ENCODE measurements at places on chromosomes 12 and 14. TPM values are rescaled to one million over a fixed set of nuclear protein-coding genes. Genes with fewer than 3 reads are reported as not detected.

KRT72 gene
- not detected for polyA plus RNA-seq

DNA sequence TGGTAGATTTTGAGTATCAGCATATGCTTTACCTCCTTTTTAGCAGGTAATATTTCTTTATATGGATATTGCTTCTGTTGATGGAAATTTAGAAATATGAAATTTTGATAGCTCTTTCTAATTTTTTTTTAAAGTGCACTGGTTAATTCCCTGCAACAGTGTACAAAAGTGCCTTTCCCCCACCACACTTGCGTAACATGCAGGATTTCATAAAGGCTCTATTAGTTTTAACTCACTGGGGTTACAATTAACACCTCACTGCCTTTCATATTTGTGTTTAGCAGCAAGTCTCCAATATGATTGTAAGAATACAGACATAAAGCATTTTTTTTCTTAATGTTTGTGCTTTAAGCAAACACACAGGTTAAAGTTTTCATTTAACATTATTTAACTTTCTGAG, 25.6 kb downstream of the MNAT1 start:
- DNase-seq = no peak

DNA sequence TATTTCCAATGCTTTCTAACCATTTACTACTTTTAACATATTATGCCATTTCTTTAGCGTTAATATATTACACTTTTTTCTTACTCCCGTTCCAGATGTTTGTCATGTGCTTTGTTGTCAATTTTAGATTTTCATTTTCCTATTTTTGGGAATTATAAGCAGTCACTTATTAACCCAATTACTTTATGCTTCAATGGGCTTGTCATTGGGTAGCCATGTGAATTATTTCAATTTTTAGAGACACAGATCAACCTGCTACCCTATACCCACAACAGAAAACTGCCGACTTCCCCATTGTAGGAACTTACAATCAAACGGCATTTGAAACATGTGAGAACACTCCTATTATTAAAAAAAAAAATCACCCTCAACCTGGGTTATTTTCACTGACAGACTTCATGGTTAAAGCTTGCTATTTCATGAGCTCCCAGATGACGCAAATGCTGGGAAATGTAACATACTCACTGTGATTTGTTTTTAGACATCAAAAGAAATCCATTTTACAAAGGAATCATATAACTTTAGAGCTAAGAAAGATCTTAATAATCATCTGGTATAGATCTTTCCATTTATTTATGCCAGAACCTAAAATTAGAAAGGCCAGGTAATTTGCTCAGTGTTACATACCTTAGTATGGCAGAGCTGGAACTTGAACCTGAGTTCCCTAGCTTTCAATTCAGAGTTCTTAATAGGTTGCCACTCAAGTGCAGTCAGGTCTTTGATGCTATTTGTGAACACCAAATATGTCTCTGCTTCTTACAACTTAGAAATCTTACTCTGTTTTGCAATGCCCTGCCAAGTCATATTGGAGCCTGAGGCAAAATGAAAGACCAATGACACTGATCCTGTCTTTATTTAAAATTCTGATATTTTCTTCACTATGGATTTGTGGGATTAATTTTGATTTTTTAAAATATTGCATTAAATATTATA, 340.4 kb downstream of the RAD51B start:
- no peak for DNase-seq

- DNase-seq = no peak
These were observed 92.4 kb downstream of the RBM19 start for GRCh38 chr12:113873740-113874139.

DNA sequence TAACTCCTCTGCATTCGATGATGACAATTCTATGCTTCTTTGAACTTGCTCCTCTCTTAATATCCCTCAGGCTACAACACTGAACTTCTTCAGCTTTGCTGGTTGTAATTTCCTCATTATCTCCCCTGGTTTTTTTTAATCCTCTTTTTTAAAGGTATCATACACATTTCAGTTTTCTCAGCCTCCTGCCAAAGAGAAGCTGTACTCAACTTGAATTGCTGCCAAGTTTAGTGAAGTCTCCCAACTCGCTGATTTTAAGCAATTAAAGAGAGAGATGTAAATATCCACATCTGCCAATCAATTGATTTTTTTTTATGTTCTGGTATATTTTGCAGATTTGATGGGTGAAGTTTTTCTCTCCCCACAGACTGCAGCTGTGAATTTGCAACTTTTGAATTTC, 817.8 kb downstream of the GALC start:
- DNase-seq = peak; percentile 49

DNA sequence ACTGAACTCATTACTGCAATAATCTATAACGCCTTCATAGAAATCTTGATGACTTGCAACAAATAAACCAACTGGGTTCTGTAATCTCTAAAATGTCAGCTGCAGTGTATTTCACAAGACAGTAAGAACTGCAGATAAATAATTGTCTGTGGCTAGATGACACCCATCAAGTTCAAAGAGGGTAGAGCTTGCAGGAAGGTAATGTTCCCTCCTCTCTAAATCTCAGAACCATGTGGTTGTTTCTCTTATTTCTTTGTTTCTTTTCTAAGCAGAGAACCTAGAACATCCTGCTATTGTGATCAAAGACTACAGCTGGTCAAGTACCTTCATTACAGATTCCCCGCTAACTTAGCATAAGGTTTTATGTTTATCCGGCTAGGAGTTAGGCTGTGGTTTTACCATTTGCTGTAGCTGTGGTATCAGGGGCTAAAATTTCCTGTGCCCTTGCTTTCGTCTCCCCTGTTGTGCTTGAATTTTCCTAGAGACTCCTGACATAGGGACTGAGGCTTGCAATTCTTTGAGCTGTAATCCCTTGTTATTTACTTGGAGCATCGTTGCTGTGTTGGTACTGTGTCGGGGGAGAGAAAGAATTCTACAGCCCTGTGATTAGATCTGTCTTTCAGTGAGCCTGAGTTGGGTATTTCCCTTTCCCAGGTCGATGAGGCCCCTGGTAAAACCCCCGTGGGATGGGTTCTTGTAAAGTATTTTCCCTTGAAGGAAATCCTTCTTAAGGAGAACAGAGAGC, 253.1 kb upstream of the BTG1 start:
- DNase-seq = no peak

- DNase-seq = no peak
These were observed 61.4 kb upstream of the TSPAN8 start for GRCh38 chr12:71219224-71219623.

DNA sequence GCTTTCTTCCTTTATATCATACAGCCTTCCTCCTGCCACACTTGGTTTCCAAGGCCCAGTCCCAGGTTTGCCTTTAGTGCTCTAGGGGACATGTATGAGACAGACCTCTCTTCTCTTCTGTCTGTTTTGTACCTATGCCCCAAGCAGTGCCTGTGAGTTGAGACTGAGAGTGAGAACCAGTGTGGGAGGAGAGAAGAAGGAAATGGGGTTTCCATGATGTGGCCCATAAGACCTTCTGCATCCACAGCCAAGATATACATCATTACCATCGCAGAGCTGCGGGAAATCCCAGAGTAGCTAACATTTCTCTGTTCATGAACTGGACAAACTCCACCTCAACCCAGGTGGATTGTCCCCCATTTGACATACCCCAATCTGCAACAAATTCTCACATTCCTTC, 2.8 kb downstream of the TESPA1 start:
- no peak for DNase-seq

GRCh38 chr14:39762576-39763401, 330.6 kb upstream of the FBXO33 start:
- no peak for DNase-seq

- DNase-seq = peak; percentile 56
These were observed 37.8 kb upstream of the NAA30 start for GRCh38 chr14:57352396-57353170.

GRCh38 chr14:73105050-73105449, 31.3 kb upstream of the PSEN1 start:
- no peak for DNase-seq

- no peak for DNase-seq
These were observed 206.7 kb downstream of the KIF21A start for GRCh38 chr12:39235990-39236767.

DNA sequence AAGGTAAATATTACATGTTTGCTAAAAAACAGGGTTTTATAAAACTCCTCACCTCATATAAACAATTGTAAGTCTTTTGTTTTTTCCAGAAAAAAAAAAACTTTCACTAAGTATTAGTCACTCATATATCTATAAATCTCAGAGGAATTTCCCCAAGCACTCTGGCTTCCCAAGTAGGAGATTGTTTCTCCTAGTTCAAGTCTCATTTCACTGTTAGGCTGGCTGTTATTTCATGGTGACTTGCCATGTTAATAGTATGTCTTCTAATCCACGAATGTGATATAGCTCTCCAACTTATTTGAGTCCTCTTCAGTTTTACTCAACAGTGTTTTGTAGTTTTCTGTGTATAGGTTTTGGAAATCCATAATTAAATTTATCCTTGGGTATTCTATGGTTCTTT, 61.6 kb downstream of the CAPZA3 start:
- no peak for DNase-seq

KLRG1 gene
- 4.1 TPM for polyA plus RNA-seq

DNA sequence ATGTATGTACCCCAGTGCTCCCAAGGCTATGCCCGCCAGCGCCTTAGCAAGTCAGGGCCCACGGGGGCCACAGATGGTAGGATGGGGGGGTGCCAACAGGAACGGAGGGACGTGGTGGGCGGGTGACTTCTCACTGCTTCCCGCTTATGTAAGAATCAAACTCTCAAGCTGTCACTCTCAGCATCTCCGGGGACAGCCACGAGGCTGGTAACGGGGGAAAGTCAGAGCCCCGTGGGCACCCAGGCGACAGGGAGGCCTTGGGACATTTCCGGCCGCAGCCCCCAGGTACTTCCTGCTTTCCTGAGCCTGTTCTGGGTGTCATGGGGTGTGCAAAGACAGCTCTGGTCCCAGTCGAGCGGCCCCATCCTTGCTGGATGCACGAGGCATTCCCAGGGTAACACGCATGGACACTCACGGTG, 59.3 kb downstream of the TESC start:
- no peak for DNase-seq

- DNase-seq = no peak
These were observed at the start of gene IFI27 for GRCh38 chr14:94110552-94111181. TSS of gene IFI27 (plus strand) at chr14:94110736.

DNA sequence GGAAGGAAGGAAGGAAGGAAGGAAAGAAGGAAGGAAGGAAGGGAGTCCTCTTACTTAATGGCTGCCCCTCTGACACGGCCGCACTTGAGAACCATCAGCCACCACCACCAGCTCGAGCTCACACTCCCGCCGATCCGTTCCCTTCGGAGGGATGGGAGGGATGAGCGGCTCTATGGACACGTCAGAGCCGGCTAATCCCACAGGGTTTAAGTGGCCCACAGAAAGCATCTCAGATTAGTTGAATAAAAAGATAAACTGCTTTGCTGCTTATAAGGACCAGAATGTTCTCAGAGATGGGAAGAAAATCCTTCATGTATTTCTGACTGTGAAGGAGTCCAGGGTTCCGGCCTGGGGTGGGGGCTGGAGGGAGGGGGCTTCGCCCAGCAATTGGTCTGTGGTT, 31.1 kb downstream of the PRIMA1 start:
- no peak for DNase-seq

- DNase-seq = no peak
These were observed 2.3 kb upstream of the SMOC1 start for GRCh38 chr14:69876848-69877306.

IL26 gene
- polyA plus RNA-seq = not detected

- peak; percentile 86 for DNase-seq
These were observed 52.0 kb upstream of the RNU6-8 start for GRCh38 chr14:32254952-32255679.

APOF gene
- polyA plus RNA-seq = not detected

FOXA1 gene
- polyA plus RNA-seq = 20.9 TPM

CLEC9A gene
- polyA plus RNA-seq = 0.80 TPM

CCNB1IP1 gene
- 131 TPM for polyA plus RNA-seq

DNA sequence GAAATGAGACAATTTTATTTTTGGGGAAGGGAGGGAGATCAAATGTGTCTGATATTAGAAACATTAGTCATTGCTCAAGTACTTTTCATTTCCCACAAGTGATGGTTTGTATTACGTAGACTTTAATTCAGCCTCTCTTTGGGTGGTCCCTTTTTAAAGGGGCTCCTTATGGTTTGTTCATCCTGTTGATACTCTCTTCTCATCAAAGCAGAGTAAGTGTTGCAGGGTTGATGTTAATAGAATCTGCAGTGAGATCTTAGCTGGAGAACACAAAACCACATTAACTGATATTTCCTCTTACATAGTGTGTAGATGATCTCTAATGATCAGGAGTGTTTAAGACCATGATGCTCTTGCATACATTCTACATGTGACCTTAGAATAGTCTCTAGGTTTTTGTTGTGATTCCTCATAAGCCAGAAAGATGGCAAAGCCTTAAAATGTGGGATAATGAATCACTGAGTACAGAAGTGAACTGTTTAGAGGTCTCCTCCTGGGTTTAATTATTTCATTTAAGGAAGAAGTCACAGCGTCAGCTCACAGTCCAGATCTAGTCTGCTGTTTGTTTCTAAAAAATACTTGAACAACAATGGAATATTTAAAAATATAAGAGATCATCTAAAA, 87.4 kb upstream of the PTPRR start:
- DNase-seq = no peak

DNA sequence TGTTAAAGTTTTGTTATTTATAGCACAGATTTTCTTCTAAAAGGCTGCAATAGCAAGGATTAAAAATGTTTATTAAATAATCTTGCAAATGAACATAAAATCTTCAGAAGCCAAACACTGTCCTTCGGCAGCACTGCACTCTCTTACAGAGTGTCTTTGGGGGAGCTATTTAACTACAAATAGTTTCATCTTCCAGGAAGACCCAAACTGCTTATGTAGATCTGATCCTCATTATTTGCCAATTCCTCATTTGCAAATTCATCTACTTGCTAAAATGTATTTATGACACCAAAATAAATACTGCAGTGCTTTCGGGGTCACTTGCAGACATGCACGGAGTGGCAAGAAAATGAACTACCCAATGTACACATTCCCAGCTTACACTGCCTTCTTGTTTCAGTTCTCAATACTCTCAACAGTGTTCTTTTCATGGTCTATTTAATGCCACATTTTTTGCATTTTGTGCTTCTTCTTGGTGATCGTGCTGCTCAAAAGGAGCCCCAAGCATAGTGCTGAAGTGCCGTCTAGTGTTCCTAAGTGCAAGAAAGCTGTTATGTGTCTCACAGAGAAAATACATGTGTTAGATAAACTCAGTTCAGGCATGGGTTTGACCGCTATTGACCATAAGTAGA, 128.1 kb downstream of the PRKD1 start:
- DNase-seq = peak; percentile 50

JDP2 gene
- 12.2 TPM for polyA plus RNA-seq

TGM1 gene
- 1.8 TPM for polyA plus RNA-seq

All from brain (organoid and tissue), 16 donors.